Left lung (tissue), 14 donors: ENCODE measurements at places on chromosomes 7 and 10. TPM values are rescaled to one million over a fixed set of nuclear protein-coding genes. Genes with fewer than 3 reads are reported as not detected.

DNA sequence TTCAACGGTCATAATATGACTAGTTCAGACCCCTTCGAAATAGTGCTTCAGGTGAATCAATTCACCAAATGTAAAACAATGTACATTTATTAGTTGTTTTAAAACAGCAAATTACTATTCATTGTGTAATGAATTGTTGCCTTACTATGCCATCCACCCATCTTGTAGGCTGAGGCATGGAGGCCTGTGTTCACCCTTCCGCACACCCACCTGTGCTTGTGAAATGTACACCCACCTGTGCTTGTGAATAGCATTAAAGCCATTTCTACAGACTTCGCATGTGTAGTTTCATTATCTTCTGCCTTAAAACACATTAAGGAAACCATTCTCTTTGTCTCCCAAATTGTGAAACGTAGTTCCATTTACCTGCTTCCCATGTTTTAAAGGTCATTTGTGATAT lies 16.8 kb downstream of the CLRN3 start:
- no peak for DNase-seq

The ZSCAN21 gene
- polyA plus RNA-seq = 24.2 TPM

DNA sequence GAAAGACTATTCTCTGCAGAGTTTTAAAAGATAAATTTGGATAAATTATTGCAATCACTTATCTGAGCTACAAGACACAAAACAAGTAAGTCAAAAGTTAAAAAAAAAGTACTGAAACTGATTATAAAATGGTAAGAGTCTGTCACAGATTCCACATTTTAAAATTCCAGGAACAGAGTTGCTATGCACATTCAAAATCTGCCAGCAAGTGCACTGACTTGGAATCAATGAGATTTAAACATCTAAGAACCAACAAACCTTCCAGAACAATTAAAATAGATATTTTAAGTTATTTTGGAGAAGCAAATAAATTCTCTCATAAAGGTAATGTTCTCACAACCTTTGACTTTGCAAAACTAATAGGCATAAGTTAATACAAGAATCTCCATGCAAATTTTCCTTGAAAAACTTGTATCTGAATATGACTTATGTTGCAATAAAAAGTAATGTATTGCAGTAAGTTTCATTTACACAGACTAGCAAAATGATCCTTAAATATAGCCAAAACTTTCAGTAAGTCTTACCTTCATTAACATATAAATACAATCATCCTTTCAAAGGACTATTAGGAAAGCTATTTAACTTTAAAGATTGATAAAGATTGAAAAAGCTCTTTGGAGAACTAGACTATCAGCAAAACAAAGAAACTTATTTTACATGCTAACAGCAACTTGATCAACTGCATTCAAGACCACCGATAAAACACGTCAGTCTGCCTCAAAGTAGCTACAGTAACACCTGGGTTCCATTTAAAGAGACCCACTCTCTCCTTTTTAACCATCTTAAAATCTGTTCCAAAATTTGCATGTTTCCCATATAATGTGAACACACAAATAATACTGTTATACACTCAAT lies 4.4 kb downstream of the ETV1 start:
- DNase-seq = no peak

- DNase-seq = no peak
These were observed 257.3 kb downstream of the BMPER start for GRCh38 chr7:34162677-34163076.

DNA sequence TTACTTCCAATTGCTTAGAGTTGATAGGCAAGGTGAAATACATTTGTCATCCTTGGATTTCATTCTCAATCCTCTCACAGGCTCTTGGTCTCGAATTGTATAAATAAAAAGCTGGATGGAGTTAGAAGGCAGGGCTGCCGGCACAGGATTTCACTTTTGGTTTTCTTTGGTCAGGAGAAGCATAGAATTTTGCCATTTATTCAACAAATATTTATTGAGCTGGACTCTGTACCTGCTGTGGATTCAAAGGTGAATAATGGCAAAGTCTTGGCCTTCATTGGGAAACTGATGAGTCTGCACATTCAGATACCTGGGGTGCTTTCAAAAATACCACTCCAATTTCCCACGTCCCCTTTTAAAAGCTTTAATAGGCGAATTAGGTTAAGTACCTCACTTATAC lies 49.7 kb downstream of the PDK4 start:
- DNase-seq = no peak

The SEC61G gene
- polyA plus RNA-seq = 169 TPM

The SH2D4B gene
- 0.27 TPM for polyA plus RNA-seq

DNA sequence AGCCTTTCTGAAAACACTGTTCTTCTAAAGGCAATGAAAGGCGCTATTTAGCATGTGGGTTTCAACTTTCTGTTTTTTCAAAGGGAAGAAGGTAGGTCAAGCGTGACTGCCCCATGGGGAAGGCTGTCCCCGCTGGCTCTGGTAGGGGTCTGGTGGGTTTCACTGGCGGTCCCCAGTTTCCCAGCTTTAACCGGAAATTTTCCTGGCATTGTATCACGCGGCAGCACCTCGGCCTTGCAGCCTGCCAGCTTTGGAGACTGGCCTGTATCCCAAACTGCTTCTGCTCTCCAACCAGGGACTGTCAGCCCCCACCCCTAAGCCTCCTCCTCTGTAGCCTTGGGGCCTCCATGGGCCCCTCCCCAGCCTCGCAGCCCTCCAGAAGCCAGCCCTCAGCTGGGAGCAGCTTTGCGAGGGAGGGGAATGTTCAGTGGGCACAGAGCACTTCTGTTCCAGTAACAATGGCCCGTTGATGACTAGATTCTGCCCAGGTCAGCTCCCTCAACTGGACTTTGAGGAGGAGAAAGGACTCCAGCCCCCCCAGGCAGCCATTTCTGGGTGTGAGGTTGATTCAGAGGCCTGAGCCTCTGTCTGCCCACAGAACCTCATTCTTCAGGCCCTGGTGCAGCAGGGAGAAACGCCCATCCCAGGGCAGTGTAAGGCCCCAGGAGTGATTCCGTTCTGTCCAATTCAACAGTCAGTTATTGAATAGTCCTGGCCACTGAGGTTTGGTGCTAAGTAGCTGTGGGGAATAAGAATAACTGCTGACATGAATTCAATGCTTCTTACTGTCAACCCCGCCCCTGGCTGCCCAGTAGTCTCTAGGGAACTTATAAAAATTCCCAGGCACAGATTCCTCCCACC lies 17.1 kb downstream of the CHST3 start:
- DNase-seq = no peak

- no peak for DNase-seq
These were observed 39.8 kb upstream of the GPR22 start for GRCh38 chr7:107430057-107430456.

GRCh38 chr10:1549591-1550290 lies 187.6 kb downstream of the ADARB2 start:
- DNase-seq = peak; percentile 9

GRCh38 chr10:73812657-73813056 lies 1.3 kb upstream of the NDST2 start:
- no peak for DNase-seq

DNA sequence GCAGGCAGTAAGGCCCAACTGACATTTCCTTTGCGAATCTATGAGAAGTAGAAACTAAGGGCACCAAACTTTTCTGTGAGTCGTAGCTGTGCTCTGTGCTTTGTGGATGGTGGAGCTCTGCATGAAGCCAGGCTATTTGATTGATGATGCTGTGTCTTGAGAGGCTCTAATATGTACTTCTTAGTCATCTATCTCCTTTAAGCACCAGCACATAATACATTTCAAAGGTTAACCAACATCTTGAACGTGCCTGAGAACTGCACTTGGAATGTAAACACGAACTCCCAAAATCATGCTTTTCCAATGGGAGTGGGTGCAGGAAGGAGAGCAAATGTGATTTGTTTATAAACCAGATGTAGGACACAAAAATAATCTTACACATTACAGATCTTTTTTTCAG lies 411.6 kb downstream of the PARD3 start:
- DNase-seq = no peak

The EMX2 gene
- polyA plus RNA-seq = 1.4 TPM

GRCh38 chr7:98826387-98826786 lies 43.4 kb downstream of the TMEM130 start:
- no peak for DNase-seq

The ZNF503 gene
- 71.4 TPM for polyA plus RNA-seq

DNA sequence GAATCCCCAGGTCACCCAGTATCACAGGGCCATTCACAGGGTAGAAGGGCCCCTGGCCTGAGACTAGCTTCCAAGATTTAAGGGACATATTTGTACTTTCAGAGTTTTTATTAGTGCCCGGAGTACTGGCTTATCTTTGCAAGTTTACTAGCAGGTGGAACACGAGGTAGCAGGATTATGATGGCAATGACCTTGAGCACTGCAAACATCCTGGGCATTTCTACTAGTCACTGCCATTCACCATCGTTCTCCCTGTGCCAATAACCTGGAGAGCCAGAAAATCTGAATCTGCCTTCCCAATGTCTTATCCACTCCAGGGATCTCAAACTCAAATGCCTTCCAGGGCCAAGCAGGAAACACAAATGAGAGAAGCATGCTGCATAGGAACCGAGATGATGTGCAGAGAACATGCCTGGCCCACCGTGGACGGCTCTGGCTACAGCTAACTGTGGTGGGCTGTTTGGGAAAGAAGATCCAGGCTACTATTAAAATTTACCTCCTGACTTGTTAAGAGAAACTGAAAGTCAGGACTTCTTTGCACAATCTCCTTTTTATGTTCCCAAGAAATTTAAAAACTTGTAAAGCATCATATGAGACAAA lies 16.7 kb downstream of the FAM53B start:
- no peak for DNase-seq

DNA sequence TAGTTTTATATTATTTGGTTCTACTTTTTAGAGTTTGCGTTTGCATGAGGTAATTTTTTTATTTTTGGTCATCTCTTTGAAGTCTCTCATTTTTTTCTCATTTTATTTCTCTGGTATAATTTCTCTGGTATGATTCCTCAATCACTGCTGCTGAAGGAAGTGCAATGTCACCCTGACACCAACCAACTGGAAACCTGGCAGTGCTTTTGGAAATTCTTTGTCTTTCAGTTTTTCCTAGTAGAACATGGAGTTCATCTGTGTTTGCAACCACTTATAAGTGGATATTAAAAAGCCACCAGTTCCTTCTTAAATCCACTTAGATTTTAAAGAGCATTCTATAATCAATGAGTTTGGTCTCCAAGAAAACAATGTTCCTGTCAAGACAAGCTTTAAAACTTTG lies 291.8 kb downstream of the PRKG1 start:
- no peak for DNase-seq

DNA sequence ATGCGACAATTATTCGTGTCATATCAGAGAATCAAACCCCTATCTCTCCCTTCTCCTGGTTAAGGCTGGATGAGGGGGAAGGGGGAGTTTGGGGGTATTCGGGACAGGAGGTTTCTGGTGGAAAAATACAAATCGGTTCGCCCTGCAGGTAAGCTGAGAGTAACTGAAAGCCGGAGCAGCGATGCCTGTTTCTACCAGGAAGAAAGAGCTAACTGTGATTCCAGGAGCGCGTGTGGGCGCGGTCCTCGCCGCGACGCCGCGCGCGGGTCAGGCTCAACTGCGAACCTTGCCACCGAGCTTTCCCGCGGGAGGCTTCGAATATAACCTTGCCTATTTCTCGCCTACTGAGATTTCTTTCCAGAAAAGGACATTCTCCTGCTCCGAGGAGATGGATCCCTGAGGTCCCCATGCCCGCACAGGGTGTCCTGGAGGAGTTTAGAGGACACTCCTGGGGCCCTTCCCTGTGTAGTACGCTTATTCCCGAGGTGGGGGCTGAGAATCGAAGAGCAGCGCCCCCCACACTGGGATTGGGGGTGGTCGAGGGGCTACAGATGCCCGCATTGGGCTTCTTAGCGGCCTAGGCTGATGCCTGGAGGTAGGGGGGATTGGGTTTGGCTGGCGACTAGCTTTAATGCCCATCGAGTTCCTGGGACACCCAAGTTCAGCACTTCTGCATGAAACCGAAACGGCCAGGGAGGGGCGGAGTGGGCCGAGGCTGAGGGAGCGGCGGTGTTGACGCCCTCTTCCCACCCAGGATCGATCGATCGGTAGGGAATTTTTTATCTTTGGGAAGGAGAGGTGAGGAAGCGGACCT lies 13.0 kb upstream of the DLX6 start:
- no peak for DNase-seq

GRCh38 chr10:35926846-35927245 lies 284.8 kb upstream of the FZD8 start:
- DNase-seq = no peak

DNA sequence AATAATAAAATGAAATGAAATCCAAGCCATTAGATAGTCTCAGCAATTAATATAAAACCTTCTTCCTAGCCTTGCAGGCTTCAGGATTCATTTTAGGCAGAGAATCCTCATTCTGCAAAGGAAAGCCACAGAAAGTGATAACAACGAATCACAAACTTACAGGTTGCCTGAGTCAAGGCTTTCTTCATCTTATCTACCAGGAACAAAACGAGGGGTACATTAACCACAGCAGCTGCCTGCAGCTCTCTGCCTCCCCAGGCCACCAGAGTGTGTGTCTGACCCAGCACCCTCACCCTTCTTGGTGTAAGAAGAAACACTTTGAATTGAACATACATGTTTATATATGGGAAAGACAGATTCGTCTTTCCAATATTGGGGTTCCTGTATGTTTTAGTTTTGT lies 12.5 kb upstream of the TNS3 start:
- no peak for DNase-seq

The ZNF438 gene
- 10.0 TPM for polyA plus RNA-seq

The MYOF gene
- 56.1 TPM for polyA plus RNA-seq

The AKR1D1 gene
- not detected for polyA plus RNA-seq

DNA sequence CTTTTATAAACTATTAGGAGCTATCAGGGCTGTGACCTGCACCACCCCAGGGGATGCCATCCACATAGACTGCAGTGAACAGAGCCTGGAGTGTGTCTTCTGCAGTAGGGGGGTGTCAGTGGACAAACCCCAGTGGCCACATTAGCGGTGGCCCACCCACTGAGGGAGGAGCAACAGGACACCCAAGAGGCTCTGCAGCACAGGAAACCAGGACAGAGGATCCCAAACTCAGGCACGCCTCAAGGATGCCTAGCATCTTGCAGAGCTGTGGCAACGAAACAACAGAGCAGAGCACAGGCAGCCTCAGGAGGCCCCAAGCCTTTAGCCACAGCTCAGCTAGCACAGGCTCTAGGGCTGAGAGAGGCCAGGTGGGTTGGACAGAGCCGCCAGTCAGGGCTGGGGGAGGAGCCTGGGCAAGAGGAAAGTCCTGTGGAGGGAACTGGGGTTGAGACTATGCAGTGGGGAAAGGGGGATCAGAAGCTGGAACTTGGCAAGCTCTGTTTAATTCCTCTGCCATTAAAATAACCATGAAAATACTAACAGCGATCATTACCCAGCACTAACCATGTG lies 53.8 kb downstream of the GRID1 start:
- no peak for DNase-seq

- DNase-seq = no peak
These were observed 478.6 kb downstream of the GRID1 start for GRCh38 chr10:85888004-85888403.

DNA sequence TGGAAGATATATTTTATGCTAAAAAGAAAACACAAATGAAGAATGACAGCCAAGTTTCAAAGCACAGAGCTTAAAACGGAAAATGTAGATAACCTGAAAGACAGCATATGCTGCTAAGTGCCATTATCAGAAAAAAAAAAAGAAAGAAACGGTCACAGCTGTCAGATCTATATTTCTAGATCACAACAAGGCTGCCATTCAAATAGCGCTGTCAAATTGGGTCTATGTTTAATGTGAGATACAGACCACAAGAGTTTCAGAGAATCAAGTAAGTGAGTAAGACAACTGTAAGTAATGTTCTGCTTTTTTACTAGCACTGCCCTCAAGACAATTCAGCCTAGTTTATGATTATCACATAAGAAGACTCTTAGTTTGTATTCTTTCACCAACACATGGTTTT lies 66.1 kb upstream of the RNF148 start:
- DNase-seq = no peak

- no peak for DNase-seq
These were observed 55.7 kb upstream of the AMPH start for GRCh38 chr7:38686888-38687287.
